ENCODE measurements at places on chromosomes 5 and 9.

DNA sequence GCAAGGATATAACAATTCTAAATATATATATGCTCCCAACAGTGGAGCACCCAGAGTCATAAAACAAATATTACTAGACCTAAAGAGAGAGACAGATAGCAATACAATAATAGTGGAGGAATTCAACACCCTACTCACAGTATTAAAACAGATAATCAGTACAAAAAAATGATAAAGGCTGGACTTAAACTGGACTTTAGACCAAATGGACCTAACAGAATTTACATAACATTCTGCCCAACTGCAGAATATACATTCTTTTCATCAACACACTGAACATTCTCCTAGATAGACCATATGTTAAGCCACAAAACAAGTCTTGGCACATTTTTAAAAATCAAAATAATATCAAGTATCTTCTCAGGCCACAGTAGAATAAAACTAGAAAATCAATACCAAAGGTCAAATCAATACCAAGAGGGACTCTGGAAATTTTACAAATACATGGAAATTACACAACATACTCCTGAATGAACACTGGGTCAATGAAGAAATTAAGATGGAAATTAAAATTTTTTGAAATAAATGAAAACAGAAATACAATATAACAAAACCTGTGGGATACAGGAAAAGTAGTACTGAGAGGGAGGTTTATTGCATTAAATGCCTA lies 100.8 kb downstream of the FBXL17 start:
- DNase-seq, result no peak

- DNase-seq, result peak; percentile 39
Observed at GRCh38 chr9:37036776-37037502, 2.9 kb upstream of the PAX5 start.

DNA sequence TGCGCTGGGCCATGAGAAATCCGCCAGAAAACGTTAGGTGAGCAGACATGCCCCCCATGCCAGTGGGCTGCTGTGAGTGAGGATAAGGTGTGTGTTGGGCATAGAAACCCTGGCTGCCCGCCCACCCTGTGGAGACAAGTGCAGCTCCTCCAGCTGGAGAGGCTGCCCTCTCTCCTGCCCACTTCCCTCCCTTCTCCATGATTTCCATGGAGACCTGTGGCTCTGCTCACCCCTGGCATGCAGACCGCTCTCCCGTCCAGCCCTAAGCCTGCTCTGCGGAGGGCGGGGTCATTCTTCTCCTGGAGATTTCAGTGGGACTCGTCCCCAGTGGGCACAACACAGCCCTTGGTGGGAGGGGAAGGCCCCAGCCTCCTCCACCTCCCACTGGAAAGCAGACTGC lies 133.0 kb upstream of the FAM120A start:
- no peak for DNase-seq

- DNase-seq, result no peak
Observed at GRCh38 chr9:1939466-1939865, 75.7 kb upstream of the SMARCA2 start.
